ENCODE measurements at places on chromosomes 5 and 9.

- no peak for DNase-seq
These were observed 103.3 kb downstream of the CD180 start for GRCh38 chr5:67093279-67093678.

DNA sequence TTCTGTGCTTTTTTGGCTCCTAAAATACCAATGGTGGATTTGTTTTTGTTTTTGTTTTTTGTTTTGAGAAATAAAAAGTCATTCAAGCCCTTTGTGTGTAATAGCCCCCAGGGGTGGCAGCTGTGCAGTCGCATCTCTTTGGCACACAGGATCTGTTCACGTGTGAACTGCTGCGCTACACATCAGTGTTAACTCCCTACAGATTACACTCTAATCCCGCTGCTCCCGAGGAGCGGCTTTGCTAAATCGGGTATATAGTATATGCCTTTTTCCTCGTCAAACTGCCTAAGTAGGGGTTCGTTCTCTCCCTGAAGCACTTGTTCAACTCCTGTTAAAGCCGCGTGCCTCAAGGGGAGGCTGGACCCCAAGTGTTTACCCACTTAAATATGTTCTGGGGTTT, 22.3 kb downstream of the ZBTB34 start:
- no peak for DNase-seq

DNA sequence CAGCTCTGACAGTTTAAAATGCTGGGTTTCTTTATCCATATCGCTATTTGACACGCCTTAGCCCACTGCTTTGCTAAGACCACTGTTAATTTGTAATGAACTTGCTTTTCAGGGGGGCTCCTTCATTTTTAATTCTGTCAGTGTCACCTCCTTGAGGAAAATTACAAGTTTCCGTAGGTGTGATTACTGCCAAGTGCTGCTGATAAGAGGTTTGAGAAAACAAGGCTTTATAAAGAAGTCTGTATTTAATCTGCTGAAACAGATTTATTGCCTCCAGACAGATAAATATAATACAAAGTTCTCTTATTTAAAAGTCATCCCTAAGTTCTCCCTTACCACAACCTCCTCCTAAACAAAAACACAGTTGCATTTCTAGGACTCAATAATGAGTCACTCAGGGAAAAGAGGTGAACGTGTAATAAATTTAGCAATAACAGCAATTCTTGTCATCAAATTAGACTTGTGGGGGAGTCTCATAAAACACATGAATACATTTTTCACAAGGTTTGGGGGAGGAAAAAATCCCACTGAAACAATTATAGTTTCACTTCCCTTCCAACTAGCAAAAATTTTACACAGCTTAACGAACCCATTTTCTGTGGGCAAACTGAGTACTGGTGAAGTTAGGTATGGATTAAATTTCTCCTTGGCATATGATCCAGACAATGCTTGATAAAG, 72.8 kb downstream of the MAPKAP1 start:
- no peak for DNase-seq

GRCh38 chr9:91296354-91296753, 65.4 kb downstream of the AUH start:
- DNase-seq: no peak

- DNase-seq: no peak
These were observed 116.0 kb downstream of the NMUR2 start for GRCh38 chr5:152288917-152289595.

GRCh38 chr9:82418334-82418733, 429.8 kb downstream of the SPATA31D1 start:
- no peak for DNase-seq

DNA sequence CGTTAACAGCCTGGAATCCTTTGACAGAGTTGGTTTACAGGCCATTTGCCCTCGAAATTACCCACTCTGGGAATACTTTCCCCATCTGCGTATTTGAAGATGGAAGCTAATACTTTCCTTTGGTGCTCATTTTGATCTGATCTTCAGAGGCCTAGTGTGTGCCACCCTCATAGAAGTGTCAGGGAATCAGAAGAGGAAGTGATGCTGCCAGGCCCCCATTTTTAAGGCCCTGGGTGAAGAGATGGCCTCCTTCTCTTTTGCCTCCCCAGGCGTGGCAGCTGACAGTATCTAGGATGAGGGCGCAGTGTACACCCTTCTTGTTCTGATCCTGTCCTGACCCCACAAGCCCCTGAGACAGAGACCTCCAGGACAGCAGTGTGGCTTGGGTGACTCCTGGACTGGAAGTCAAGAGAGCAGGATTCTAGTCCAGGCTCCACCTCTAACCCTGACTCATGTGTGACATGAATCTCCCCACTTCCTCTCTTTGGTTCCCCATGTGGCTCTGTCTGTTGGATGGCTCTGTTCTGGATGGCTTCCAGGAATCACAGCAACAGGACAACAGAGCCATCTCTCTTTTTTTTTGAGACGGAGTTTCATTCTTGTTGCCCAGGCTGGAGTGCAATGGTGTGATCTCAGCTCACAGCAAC, 27.8 kb downstream of the CSF1R start:
- DNase-seq: no peak

DNA sequence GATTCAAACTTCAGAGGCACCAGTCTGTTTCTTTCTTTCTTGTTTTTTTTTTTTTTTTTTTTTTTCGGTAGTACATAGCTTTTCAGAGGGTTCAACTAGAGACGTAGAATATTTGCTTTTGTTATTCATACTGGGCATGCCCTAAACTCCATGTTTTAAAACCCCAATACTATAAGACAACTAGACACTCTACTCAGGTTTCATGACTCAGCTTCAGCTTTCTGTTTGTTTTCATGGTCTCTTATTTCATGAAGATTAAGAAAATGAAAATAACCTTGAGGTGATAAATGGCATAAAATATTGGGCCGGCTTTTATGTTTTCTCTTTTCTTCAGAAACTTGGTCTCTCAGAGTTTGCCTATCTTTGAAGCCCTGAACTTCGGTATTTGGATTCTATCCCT, 2126.3 kb upstream of the ACO1 start:
- DNase-seq: no peak

- DNase-seq: no peak
These were observed 18.3 kb upstream of the F2R start for GRCh38 chr5:76697670-76698069.

DNA sequence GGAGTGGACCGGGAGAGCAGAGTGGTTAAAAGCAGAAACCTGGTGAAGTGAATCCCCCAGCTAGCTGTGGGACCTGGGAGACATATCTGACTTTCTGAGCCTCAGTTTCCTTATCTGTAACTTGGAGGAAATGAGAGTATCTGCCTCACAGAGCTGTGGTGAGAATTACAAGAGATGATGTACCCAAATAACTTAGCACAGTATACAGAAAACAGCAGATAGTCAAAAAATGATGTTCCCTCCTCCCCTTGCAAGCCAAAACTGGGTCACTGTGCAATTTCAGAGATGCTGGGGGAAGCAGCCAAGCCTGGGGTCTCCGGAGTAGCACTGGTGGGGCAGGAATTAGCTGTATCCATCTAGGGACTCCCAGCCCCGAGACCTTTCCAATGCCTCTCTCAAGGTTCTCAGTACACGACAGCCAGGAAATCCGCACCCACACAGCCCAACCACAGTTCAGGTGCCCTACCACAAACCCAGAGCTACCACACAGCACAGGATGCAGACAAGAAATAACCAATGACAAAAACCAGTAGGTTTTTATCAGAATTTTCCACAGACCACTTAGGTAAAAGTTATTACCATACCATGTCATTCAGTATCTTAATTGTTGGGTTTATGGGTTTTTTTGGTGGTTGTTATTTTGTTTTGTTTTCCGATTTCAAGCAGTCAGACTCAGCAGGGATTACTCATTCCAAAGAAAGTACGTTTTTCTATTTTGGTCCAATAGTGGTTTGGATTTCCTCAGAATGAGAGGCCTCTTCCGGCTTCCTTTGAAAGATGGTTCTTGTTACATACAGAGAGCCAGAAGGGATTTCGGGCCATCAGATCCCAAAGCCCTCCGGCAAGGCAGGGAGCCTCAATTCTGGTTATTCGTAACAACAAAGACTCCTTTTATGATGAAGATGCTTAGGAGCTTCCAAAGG, 4.9 kb upstream of the HRH2 start:
- DNase-seq: no peak

- DNase-seq: no peak
These were observed 68.3 kb downstream of the HTR4 start for GRCh38 chr5:148585988-148586387.

DNA sequence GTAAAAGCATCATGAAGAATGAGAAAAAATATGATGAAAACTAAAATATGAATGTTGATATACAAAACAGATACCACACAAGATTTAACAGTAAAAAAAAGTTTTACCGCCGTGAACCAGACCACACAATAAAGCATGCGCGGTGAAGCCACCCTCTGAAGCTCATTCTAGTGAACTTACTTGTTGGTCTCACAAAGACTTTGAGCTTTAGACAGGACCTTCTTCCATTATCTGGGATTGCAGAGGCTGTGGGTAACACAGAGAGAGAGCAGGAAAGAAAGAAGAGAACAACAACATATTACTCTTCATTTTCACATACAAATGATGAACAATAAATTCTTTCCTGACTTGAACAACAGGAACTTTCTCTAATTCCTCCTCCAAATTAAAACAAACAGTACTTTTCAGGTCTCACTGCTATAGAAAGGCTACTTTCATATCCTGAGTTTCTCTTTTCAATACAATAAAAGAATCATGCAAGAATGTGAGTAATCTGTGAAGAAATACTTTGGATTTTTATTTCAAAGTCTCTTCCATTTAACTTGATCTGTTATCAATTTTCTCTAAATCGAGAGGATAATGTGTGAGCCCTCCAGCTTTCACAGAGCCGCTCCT, 283.1 kb downstream of the EFNA5 start:
- no peak for DNase-seq

DNA sequence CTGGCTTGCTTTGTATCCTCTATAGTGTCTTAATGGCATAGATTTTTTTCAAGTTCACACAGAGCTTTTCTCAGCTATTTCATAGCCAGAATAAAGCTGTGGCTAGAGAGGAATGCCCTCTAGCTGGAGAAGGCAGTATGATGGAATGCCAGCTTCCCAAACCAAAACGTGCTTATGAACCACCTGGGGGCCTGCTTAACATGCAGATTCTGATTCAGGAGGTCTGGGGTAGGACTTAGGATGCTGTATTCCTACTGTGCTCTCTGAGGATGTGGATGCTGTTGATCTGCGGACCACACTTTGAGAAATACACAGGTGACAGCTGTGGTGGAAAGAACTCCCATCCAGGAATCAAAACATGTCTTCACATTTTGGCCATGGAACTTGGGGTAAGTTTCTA, 49.9 kb upstream of the DPYSL3 start:
- no peak for DNase-seq

Data from left ventricle myocardium inferior (tissue), 1 donor.